ENCODE measurements at places on chromosomes 2 and 18.

DNA sequence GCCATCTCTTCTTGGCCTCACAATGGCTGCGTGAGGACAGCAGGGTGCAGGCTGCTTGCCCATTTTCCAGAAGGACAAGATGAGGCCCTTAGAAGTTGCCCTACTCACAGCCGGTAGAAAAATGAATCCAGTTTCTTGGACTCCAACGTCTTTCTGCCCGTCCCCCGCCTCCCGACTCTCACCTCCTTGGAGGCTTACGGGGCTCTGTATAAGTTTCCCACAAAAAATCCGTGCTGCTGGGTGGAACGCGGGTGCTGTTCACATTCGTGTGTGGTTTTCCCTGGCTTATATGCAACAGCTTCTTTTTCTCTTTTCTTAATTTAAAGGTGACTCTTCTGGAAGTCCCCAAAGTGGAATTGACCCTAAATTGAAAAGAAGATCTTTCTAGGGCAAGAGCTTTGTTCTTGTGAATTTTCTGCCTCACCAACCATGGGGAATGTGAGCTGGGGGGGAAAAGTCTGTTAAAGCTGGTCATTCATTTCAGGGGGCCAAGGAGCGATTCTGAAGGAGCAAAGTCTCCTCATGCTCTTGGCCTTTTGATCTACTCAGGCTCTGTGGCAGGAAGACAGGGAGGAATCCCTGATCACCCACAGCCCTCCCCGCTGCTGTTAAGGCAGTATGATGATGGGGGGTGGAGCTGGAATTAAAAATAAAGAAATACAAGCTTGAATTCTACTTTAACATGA is 51.3 kb downstream of the DDX1 start:
- no peak for DNase-seq

DNA sequence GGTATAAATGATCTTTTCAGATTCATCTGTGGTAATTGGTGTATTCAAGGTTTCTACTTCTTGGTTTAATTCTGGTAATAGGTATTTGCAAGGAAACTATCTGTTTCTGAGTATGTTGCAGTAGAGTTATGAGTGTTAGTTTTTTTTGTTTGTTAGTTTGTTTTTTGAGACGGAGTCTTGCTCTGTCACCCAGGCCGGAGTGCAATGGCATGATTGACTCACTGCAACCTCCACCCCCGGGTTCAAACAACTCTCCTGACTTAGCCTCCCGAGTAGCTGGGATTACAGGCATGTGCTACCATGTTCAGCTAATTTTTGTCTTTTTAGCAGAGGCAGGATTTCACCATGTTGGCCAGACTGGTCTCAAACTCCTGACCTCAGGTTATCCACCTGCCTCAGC is 60.9 kb upstream of the IL1R2 start:
- DNase-seq = no peak

DNA sequence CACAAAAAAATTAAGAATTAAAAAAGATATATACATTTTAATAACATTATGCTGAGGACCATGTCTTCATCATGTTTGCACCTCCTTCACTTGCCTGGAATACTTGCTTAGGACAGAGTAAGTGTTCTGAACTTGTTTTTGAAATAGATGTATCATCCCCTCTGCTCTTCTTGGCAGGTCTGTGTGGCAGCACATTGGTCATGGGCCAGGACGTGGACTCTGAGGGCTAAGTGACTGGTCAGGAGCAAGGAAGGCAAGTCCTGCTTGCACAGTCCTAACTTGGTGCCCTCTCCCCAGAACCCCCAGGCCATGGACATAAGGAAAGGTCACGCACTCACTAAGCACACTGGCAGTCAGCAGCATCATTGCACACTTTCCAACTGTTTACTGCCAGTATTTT is 95.8 kb downstream of the PTPRM start:
- DNase-seq = no peak

- no peak for DNase-seq
Measured at GRCh38 chr2:99682275-99683060, 192.7 kb upstream of the REV1 start.

DNA sequence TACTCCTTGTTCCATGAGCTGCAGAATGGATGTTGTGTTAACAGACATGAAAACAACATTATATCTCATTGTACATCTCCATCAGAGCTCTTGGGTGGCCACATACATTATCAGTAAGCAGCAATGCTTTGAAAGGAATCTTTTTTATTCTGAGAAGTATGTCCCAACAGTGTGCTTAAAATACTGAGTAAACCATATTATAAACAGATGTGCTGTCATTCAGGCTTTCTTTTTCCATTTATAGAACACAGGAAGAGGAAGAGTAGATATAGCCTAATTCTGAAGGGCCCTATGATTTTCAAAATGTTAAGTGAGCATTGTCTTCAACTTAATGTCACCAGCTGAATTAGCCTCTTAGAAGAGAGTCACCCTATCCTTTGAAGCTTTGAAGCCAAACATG is 44.3 kb upstream of the CABYR start:
- DNase-seq = no peak

DNA sequence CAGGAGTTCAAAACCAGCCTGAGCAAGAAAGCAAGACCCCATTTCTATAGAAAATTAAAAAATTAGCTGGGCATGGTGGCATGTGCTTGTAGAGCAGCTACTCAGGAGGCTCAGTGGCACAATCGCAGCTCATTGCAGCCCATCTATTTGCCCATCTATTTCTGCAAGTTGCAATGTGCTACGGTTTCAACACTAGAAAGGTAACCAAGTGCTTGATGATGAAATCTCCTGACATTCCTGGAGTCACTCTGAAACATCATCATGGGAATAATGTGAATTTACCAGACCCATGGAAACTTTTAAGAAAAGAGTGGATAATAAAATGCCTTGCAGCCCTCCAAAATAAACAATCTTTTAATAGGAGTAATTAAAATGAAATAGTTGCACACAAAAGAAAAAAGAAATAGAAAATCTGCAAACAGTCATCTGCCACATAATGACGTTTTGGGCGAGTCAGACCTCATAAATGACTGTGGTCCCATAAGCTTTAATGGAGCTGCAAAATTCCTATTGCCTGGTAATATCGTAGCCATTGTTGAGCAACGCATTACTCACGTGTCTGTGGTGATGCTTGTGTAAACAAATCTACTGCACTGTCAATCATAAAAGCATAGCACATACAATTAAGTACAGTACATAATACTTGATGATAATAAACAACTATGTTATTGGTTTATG is 46.6 kb upstream of the AMMECR1L start:
- DNase-seq = peak; percentile 21

GRCh38 chr2:69660637-69661036 is 17.1 kb upstream of the AAK1 start:
- DNase-seq = no peak

GRCh38 chr18:489244-490023 is 11.1 kb downstream of the COLEC12 start:
- DNase-seq = no peak

DNA sequence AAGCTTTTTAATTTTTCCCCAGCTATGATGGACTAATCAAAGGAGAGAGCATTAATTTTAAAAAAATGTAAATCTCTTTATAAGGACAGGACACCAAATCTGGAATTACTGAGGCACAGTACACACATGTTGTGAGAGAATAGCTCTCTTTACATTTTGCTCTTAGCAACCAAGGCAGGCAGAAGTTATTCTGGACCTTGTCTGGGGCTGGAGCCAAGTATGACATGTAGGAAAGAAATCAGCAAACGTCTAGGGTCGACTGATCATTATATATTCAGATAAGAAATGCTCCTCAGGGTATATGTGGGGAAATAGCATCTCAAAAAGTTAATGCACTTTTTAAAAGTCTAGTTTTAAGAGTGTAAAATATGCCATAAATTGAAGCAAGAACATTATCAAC is 1330.0 kb upstream of the CELF4 start:
- no peak for DNase-seq

DNA sequence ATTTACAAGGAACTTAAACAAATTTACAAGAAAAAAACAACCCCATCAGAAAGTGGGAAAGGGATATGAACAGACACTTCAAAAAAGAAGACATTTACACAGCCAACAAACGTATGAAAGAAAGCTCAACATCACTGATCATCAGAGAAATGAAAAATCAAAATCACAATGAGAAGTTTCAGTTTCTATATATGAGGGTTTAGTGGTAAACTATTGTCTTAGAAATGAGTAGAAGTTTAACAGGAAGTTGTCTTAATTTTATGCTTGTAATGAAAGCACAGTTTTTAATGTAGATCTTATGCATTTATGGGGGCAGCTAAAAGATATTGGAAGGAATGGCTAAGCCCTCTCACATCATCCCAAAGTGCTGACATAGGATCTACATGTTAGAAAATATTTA is 325.4 kb downstream of the ERBB4 start:
- DNase-seq = no peak

DNA sequence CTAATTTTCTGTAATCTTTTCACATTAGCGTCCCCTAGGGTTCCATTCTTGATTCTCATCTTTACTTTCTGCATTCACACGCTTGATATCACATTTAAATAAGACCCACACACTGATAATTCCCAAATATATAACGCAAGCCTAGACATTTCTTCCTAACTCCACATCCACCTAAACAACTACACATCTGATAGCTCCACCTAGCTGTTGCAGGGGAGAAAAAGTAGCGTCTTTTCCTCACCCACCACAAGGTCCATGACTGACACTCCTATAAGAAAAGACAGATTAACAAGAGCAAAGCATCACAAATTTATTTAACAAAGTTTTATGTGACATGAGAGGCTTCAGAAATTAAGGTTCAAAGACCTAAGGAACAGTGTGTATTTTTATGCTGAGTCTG is 862.2 kb upstream of the DDX18 start:
- DNase-seq = no peak
